MV-4-11 (cell line): ENCODE measurements at places on chromosomes 3 and 15.
A peak's percentile ranks its signal among the peaks of the same experiment; 100 is the strongest.

DNA sequence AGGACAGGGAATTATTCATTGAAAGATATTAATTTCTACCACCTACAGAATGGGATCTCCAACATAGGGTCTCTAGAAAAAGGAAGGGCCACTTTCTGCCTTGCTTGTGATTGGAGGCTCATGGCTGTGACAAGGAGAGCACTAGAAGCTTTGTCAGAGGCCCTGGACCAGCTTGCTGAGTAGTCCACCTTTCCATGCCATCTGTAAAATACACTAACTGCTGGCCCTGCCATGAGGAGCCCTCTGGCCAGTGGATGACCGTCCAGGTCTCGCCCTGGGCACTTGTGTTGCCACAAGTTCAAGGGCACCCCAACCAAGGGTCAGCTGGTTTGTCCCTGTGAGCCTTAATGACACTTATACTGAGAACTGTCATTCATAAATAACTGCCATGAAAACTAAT, 1.6 kb upstream of the SYNM start:
- no peak for DNase-seq

DNA sequence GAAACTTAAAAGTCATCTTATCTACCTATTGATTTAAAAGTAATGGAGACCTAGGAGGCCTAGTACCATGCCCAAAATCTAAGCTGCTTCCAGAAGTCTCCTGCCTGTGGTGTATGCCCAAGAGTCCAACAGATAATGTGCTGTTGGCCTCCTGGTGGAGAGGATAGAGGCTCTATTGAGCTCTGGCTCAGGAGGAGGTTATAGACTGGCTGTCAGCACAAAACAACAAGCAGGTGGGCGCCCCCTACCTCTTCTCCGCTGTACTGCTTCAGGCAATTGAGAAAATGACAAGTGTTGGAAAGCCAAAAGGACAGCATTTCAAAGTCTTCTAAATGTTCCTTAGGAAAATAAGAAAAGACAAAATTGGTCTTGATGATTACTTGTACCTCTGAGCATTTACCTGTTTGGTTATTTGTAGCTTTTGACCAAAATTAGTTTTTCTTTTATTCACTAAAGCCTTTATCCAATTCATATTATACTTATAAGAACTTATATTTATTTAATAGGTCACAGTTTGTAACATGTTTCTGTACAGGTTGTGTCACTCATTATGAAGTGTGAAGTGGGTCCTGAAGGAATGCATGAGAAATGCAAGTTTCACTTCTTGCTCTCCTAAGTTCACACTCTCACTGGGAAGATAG, 17.2 kb upstream of the GNB5 start:
- DNase-seq, result peak; percentile 70

- DNase-seq, result no peak
Observed at GRCh38 chr3:116951610-116952009, 242.0 kb downstream of the TUSC7 start.

- DNase-seq, result no peak
Observed at GRCh38 chr3:156888576-156888975, 62.4 kb downstream of the LEKR1 start.

DNA sequence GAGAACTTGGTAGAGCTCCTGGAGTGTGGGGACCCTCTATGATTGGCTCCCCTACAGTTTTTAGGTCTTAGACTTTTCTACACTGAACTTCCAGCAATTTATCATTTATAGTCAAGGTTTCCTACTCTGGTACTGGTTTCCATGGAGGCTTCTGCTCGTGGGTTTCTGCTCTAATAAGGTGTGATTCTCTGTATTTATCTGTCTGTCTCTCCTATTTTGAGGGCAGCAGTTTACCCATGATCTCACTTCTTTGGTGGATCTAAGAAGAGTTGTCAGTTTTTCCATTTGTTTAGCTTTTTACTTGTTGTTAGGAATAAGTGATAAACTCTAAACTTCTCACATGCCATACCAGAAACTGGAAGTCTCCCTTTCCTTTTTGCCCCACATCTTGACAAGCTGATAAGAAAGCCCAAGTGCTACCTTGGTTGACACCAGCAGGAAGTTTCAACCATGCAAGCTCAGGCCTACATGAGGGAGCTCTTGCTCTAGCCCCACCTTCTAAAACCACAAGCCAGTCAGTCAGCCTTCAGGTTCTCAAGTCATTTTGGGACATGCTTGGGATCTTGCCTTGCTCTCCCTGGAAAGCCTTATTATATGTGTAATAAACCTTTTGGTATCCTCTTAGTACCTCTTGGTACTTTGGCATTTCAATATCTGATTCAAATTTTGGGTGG, 10.0 kb downstream of the TIMMDC1 start:
- no peak for DNase-seq

DNA sequence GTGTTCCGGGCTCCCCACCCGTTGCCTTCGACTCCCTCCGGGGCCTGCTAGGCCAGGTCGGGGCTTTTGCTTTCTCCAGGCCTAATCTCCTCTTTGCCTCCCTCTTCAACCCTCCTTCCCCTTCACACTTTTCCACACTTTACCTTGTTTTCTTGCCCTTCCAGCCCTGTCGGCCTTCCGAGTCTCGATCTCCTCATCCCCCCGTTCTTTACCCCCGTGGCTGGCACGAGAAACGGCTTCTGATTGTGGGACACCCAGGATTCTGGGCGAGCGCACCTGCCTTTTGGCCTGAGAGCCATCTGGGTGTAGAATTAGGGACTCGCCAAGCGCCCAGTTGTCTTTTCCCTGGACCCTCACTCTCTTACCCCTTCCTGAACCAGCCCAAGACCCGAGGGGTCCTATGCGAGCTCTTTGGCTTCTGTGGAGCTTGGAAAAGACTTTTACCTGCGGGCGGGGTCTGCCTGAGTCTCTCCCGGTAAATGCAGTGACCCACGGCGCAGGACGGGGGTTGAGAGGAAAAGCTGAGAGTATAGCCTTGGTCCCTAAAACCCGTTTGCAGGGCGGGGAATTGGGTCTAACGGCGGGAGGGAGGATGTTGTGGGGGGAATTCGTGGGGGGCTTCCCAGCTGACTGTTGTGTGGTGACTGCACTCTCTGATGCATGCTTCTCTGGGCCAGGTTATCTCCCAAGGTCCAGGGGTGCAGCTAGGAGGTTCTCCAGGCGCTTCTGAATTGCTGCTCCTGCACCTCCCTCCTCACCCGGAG, 5.5 kb upstream of the ONECUT1 start:
- no peak for DNase-seq

DNA sequence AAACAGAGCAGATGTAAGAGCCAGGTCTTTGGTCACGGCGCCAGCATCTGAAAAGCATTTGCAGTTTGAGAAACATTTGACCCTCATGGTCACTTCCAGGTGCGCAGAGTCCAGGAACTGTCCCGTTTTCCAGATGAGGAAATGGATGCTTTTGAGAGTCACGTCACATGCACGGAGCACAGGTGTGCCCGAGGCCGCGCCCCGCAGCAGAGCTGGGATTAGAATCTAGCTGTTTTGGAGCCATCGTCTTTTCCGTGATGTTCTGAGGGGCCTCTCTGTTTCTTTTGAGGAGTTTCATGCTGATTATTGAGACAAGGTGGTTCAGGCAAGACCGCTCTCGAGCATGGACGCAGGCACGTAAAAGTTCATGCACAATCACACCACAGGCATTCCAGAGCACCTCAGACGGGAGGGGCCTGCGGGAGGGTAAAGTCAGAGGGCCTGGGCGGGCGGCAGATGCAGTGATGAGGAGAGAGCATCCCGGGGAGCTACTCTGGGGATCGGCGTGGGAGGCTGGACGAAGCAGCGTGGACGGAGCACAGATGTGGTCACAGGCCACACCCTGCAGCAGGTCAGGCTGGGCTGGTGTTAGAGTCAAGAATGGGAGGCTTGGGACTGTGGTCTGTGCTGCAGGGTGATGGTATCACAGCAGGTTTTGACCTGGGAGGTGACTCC, 139.2 kb upstream of the MEF2A start:
- no peak for DNase-seq

- no peak for DNase-seq
Observed at GRCh38 chr15:48989170-48989569, 25.5 kb upstream of the SHC4 start.

DNA sequence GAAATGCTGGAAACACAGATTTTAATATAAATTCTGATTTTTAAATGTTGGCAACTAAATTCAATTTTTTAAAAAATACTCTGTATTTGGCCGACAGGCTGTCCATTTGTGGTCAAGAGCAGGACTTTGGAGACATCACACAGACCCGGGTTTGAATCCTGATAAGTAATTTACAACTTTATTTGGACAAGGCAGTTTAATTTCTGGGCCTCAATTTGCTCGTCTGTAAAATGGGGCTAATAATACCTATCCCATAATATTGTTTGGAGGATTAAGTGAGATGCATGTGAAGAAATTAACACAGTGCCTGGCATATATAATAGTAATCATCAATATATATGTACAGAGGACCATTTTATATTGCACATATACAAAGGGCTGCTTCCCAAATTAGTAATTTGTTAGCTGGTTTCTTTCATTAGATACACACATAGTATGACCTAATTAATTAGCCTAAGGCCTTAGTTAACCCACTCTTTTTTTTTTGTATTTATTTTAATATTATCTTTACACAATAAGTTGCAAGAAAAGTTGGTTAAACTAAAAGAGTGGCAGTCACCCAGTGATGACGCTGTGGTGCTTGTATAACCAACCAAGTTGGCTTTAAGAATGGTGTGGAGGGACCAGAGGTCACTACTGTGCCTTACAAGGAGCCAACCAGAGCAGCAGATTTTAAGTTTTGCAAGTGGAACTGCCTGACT, 665 bp downstream of the PIGB start:
- DNase-seq, result peak; percentile 67

DNA sequence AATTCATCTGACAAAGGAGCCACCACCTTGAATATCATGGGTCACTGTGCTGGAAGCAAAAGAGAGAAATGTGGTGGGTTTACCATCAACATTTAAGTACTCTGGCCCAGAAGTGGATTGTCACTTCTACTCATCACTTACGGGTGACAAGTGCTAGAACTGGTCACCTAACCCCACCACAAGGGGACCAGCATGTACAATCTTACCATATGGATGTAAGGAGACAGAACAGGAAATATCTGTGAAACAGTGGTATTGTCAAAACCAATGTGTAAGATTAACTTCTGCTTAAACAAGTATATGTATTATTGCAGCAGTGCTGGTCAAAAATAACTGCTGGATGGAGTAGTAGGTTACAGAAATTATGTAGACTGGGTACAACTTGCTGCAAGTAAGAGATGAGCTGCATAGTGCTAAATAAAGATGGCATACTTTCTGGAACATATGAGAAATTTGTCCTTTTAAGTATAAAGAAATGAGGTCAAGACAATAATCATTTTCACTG, 171.8 kb downstream of the POTEB3 start:
- no peak for DNase-seq
